Nasal cavity respiratory epithelium epithelial cell of viscerocranial mucosa (primary cell): ENCODE measurements at places on chromosomes 2 and 18. TPM values are rescaled to one million over a fixed set of nuclear protein-coding genes. Genes with fewer than 3 reads are reported as not detected.

The VWC2L gene
- total RNA-seq: 0.07 TPM in 1 of 2 replicates, not detected in the other

The SOCS6 gene
- 59.8 and 64.4 TPM in 2 replicates for total RNA-seq

The DTNB gene
- 7.2 and 16.8 TPM in 2 replicates for total RNA-seq

The ALPP gene
- total RNA-seq: under 0.01 TPM in 1 of 2 replicates, not detected in the other

The CRYBA2 gene
- not detected in 2 replicates for total RNA-seq

The KCNJ3 gene
- not detected in 2 replicates for total RNA-seq

The IL1RN gene
- 53.7 and 106 TPM in 2 replicates for total RNA-seq

The CPO gene
- 0.14 TPM in 1 of 2 replicates, not detected in the other for total RNA-seq

The AP1S3 gene
- 70.7 and 87.1 TPM in 2 replicates for total RNA-seq

The CRYGD gene
- not detected in 2 replicates for total RNA-seq

The ASPRV1 gene
- 0.21 and 0.34 TPM in 2 replicates for total RNA-seq

The LRATD1 gene
- 25.7 and 27.0 TPM in 2 replicates for total RNA-seq

The SCN3A gene
- not detected in 2 replicates for total RNA-seq

The FAM124B gene
- not detected in 2 replicates for total RNA-seq

The NPPC gene
- total RNA-seq: not detected in 2 replicates

The USP40 gene
- total RNA-seq: 26.3 and 45.1 TPM in 2 replicates

The EPB41L5 gene
- total RNA-seq: 34.5 and 44.1 TPM in 2 replicates

The ALK gene
- 0.14 TPM in 1 of 2 replicates, not detected in the other for total RNA-seq

The POTEC gene
- total RNA-seq: not detected in 2 replicates

The REG1B gene
- total RNA-seq: not detected in 2 replicates

The ASXL3 gene
- under 0.01 and 0.14 TPM in 2 replicates for total RNA-seq

The CLIP4 gene
- 128 and 164 TPM in 2 replicates for total RNA-seq

The ANTXR1 gene
- total RNA-seq: 4.4 and 19.9 TPM in 2 replicates

The CYP27C1 gene
- 0.34 and 0.36 TPM in 2 replicates for total RNA-seq

The LCT gene
- total RNA-seq: 0.07 TPM in 1 of 2 replicates, not detected in the other

The C1GALT1C1L gene
- under 0.01 and 0.14 TPM in 2 replicates for total RNA-seq

The CIB4 gene
- not detected in 2 replicates for total RNA-seq

The DLGAP1 gene
- total RNA-seq: under 0.01 TPM in 1 of 2 replicates, not detected in the other

The TDRD15 gene
- total RNA-seq: not detected in 2 replicates

The ACADL gene
- under 0.01 and 1.00 TPM in 2 replicates for total RNA-seq

The HOXD9 gene
- not detected in 2 replicates for total RNA-seq

The B3GNT7 gene
- total RNA-seq: under 0.01 and 1.3 TPM in 2 replicates

The IL1R2 gene
- total RNA-seq: 1.7 TPM in 1 of 2 replicates, not detected in the other

The IL1F10 gene
- total RNA-seq: 0.34 TPM in 1 of 2 replicates, not detected in the other

The GALNT13 gene
- 1.0 and 1.4 TPM in 2 replicates for total RNA-seq

The MALL gene
- total RNA-seq: 38.3 and 41.1 TPM in 2 replicates
